ENCODE measurements at places on chromosomes 4 and X.

GRCh38 chrX:74492720-74493201, 71.5 kb downstream of the SLC16A2 start:
- no peak for DNase-seq

DNA sequence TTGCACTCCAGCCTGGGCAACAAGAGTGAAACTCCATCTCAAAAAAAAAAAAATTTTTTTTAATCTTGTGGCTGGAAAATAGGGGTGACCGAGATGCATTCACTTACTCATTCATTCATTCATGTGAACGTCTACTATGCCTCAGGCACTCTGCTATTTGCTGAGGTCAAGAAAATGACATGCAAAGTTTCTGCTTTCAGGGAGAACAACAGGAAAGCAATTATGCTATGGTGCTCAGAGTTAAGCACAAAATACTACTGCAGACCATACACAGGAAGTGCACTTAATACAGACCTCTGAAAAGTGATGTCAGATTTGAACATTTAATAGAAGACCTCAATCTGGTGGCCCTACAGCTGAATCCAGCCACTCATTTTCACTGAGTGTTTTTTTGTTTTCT, 59.6 kb upstream of the DUSP21 start:
- DNase-seq: no peak

- DNase-seq: no peak
Measured at GRCh38 chr4:29653221-29653620, 1066.9 kb upstream of the PCDH7 start.

DNA sequence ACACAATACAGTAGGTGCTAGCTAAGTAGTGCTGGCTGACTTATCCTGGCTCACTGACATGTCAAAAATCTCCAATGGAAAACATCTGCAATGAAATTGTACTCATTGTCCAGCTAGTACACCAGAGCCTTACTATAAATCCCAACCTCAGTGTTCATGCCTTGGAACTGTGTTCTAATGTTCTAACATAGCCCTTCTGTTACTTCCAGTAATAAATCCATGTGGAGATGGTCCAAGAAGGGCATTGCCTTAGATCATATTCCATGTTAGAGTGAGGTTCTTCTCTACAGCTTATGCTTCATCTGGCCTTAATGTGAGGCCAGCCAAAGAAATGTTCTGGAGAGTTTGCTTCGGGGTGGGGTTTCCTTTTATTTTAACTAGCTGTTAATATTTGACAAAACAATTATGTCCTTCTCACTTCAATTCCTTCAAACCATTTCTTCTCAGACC, 25.1 kb downstream of the ENOX2 start:
- DNase-seq: no peak

DNA sequence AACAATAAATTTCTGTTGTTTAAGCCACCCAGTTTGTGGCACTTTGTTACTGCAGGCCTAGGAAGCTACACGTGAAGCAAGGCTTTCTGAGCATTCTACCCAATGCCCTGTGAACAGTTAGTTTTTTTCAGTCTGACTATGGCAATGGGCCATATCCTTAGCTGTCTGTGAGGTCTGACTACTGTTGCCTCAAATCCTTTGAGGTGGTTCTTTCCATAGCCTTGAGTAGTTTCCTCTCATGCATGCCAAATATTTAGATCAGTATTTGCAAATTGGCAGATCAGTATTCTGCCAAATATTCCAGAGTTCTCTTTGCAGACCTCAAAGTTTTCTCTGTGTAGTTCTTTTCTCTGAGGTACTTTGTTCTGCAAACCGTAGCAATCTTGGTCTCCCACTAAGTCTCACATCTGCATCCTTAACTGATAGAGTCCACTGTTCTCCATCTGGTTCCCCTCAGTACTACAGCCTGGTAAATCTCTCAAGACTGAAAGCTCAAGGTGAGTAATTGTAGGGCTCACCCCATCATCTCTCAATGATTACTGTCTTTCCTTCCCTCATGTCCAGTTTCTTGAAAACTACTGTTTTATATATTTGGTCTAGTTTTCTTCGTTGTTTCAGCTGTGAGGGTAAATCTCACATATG, 984.9 kb upstream of the INTU start:
- DNase-seq: no peak

GRCh38 chrX:147476008-147476407, 435.7 kb upstream of the FMR1 start:
- no peak for DNase-seq

- no peak for DNase-seq
Measured at GRCh38 chrX:614136-614535, 16.5 kb upstream of the SHOX start.

- DNase-seq: no peak
Measured at GRCh38 chr4:140291259-140291658, 82.2 kb upstream of the SCOC start.

GRCh38 chrX:47707031-47707780, 48.2 kb upstream of the UXT start:
- no peak for DNase-seq

DNA sequence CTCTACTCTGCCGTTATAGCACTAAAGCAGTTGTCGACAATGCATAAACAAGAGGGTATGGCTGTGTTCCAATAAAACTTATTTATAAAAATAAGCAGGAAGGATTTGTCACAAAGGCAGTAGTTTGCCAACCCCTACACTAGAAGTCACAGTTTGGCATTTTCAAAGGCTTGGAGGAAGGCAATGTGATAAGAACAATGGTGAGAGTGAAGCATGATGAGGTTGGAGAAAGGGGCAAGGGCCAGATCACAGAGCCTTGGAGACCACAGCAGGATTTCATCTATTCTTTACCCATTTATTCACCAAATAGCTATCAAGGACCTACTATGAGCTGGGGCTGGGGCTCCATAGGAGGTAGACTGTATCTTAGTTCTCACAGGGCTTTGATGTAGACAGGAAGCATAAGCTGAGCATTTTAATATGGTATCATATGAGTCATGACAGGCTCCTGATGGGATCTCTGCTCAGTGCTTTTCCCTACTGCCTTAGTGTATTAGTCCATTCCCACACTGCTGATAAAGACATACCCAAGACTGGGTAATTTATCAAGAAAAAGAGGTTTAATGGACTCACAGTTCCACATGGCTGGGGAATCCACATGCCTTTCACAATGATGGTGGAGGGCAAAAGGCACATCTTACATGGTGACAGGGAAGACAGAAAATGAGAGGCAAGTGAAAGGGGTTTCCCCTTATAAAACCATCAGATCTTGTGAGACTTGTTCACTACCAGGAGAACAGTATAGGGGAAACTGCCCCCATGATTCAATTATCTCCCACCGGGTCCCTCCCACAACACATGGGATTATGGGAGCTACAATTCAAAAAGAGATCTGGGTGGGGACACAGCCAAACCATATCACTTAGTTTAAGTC, 58.9 kb downstream of the PPM1K start:
- DNase-seq: no peak

- no peak for DNase-seq
Measured at GRCh38 chrX:16639966-16640365, 10.0 kb upstream of the S100G start.

- DNase-seq: no peak
Measured at GRCh38 chr4:87053802-87054767, 119.3 kb downstream of the AFF1 start.

DNA sequence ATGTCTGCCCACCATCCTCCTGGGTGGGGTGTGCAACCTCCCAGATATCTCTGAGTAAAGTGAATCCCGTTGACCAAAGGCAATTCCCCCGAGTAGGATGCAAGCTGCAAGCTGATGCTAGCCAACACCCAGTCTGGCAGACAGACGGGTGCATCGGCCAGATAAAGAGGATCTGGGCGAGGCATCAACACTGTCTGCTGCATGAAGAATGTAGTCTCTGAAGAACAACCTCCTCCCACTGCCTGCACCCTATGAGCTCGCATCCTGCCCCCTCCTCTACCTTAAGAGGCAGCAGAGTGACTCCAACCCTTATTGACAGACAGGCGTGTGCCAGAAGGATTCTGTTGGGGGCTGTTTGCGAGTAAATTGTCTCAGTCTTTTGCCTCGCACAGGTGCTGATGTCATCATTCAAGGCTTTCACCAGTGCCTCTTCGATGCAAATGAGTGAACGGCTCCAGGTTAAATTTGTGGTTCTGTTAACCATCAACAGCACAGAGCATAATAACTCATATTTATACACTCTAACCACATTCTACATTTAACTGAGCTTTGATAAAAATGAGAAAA, 546.9 kb downstream of the BCOR start:
- no peak for DNase-seq

GRCh38 chr4:64738240-64738639, 329.0 kb upstream of the TECRL start:
- DNase-seq: no peak

DNA sequence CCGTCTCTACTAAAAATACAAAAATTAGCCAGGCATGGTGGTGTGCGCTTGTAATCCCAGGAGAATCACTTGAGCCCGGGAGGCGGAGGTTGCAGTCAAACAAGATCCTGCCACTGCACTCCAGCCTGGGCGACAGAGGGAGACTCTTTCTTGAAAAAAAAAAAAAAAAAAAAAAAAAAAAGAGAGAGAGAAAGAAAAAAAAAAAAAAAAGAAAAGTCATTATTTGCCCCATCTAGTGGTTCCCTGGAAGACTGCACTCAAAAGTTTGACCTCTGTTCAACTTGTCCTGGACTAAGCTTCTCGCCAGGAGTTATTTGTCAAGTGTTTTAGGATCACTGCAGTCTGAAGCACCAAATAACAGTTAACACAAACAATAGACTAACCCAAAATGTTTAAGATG, 45.3 kb upstream of the KCTD8 start:
- DNase-seq: no peak

GRCh38 chr4:30725562-30725961, 5.4 kb downstream of the PCDH7 start:
- DNase-seq: no peak

GRCh38 chrX:31440546-31440945, 368.7 kb upstream of the FTHL17 start:
- DNase-seq: no peak

- DNase-seq: no peak
Measured at GRCh38 chr4:3709061-3709845, 56.9 kb upstream of the ADRA2C start.

- no peak for DNase-seq
Measured at GRCh38 chr4:151718984-151719955, 41.5 kb downstream of the GATB start.

DNA sequence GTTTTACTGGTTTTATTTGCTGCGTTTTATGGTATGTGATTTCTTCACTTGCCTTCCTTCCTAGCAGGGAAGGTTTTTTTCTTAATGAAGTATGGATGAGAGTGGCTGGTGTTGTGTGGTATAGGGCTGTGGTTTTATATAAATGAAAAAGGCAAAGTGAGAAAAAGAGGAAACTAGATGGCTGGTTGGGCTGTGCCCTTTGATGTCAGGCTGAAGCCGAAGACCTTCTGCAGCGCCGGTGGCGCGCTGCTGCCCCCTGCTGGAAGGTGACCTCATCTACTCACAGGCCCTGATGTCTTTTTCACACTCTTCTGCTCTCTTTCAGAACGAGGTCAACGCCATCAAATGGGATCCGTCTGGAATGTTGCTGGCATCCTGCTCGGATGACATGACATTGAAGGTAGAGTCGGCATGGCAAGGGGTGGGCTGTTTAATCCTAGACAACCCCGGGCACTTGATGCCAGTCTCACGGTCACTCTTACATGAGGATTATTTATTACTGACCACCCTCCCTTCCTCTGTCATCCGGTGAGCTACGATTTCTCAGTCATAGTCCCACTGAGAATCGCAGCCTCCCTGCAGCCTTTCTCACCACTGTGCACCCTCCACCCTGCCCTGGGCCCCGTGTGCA, 56.6 kb downstream of the GPR143 start:
- peak; percentile 53 for DNase-seq

DNA sequence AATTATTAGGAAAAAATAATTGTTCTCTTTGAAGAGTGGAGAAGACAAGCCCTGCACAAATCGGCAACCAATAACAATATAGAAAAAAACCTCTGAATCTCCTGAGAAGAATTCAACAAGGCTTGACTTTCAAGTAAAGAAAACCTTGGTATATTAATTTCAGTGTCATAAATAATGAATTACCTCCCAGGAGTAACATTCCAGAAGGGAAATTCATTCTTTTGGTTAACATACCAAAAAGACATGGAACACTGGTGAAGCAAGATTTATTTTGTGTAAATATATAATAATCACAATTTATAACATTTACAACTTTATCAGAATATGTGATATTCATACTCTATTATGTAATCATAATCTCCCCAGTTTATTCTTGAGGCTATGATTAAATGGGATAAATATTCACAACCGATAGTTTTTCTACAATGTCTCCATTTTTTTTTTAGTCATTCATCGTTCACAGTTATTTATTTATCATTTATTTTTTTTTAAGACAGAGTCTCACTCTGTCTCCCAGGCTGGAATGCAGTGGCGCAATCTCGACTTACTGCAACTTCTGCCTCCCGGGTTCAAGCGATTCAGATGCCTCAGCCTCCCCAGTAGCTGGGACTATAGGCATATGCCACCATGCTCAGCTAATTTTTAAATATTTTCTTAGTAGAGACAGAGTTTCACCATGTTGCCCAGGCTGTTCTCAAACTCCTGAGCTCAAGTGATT, 53.0 kb upstream of the RPS6KA6 start:
- no peak for DNase-seq

- DNase-seq: no peak
Measured at GRCh38 chr4:7155590-7156071, 36.7 kb upstream of the SORCS2 start.

GRCh38 chr4:42464550-42465094, 67.3 kb downstream of the SHISA3 start:
- DNase-seq: no peak

DNA sequence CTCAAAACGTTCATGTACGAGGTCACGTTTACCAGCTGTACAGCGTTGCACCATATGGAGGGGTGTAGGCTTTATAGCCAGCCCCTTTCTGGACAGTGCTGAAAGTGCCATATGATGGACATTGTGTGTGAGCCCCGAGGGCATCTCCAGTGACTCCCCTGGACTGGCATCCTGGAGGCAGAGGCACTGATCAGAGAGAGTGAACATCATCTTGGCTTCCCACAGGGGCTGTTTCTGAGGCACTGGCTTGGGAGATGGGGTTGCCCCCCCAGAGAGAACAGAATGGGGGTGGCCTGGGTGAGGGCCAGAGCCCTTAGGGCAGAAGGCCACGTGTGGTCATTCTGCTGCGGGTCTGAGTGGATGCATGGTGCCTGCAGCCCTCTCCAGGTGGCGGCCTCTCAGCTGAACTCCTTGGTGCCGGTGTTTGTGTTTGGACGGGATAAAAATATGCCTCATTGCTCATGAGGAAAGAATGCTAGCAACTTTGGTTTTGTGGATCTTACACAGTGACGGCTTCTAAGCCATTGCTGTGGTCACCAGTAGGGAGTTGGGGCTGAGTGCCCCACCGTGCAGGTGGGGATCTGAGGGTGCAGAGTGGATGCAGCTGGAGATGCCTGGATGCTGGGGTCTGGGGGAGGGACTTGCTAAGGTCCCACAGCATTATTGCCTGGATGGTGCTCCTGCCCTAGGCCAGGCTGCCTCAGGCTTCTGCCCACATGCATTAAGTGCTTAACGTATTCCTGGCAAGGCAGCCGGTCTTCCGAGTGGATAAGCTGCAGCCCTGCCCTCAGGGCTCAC, 3.4 kb downstream of the WFS1 start:
- DNase-seq: no peak

GRCh38 chr4:126071346-126072333, 756.9 kb downstream of the FAT4 start:
- DNase-seq: no peak

- DNase-seq: no peak
Measured at GRCh38 chr4:169102026-169102425, 92.0 kb upstream of the CBR4 start.
